ENCODE measurements at places on chromosomes 3 and 15.
A peak's percentile ranks its signal among the peaks of the same experiment; 100 is the strongest.

- no peak for DNase-seq
Measured at GRCh38 chr15:91192690-91193377, 92.8 kb downstream of the SV2B start.

DNA sequence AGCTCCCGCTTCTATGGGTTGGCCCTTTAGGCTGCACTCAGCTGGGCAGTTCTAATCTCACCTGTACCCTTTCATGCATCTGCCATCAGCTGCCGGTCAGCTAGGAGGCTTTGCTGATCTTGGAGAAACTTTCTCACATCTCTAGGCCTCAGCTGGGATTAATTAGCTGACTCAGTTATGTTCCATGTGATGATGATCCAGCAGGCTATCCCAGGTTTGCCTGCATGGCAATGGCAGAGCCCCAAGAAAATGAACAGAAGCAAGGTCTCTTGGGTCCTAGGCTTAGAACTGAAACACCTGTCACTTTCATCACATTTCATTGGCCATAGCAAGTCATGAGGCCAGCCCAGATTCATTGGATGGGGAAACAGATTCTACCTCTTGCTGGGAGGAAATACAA, 304.6 kb upstream of the TBC1D5 start:
- no peak for DNase-seq

DNA sequence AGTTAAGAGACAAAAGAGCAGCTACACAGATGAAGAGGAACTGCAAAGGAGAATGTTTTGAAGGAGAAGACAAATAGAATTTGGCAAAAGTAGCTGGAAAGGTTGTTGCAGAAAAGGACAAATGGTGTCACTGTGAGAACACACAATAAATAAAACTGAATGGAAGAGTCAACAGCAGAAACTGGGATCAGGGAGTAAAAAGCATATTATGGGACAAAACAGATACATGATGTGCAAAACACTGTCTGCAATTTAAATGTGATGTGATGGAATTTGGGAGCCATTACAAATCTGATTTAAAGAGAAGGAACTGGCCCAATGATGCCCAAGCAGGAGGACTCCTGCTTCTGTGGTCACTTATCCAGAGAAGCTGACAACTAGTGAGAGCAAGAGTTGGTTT, 46.1 kb downstream of the CD47 start:
- no peak for DNase-seq

DNA sequence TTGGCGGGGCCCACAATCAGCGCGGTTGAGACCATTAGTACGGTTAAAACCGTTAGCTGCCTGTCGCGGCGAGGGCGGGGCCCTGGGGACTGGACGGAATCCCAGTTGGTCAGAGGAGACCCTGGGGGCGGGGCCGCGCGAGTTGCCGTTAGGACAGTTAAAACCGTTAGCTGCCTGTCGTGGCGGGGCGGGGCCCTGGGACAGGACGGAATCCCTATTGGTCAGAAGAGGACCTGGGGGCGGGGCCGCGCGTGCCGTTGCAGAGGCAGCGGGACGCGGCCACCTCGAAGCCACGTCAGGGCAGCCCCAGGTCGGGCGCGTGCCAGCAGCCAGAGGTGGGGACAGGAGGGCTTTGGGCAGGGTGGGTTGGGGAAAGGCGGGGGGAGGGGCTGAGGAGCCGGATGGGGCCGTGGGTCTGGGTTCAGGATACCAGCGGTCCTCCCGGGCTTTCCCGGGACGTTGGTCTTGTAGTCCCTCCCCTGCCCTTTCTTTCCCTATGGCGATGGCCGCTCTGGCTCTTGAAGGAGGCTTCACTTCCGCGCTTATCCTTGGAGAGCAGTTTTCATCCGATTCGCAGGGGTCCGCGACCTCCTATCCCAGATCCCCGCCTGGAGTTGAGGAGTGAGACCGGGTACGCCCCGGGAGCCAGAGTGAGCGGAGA, 28.0 kb downstream of the KLHDC8B start:
- peak; percentile 90 for DNase-seq

GRCh38 chr3:54344601-54345231, 222.4 kb downstream of the CACNA2D3 start:
- no peak for DNase-seq

DNA sequence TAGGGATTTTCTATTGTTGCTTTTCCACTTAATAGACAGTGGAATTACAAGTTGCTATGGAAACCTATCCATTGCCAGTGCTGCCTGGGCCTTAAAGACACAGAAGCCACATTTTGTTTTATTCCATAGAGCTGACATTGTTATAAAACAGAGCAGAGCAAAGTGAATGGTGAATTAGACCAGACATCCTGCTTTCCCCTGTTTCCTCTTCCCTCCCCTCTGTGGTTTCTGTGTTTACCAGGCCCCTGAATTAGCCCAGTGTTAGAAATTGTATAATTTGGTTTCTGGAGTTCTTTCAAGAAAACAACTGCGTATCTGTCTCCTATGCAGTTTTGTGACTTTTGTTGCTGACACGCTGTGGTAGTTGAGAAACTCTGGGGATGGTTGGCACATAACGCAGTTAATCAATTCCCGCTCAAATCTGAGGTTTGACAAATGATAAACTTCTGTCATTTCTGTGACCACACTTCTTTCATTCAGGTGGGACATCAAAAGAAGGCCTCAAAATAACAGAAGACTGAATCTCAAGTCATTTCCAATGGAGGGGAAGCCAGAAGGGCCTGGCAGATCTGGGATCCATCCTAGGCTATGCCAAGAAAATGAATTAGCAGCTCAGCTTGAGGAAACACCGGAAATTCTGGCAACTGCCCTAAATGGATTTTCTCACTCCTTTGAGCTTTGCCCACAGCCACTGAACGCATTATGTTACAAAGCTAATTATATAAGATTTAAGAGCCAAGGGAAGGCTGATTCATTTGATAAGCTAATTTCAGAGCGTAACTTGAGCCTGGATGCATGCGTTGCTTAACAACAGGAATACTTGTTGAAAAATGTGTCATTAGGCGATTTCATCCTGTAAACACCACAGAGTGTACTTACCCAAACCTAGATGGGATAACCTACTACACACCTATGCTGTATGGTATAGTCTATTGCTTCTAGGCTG, 46.9 kb downstream of the NR1D2 start:
- DNase-seq: peak; percentile 91

DNA sequence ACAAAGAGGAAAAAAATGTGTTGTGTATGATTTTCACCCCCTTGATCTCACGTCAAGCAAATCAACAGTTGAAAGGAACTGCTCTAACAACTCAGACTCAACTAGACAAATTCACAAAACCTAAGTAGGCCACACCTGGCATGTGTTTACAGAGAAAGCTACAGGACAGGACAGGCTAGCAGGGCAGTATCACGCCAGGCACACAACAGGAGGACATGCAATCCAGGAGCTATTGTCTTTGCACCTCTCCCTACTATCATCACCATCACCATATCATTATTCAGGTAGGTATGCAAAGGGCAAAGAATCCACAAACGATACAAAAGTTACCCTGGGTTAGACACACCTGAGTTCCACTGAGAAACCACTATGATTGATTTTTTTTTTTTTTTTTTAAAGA, 86.4 kb downstream of the TBL1XR1 start:
- no peak for DNase-seq

GRCh38 chr3:172824229-172824628, 73.7 kb downstream of the ECT2 start:
- DNase-seq: no peak

- DNase-seq: no peak
Measured at GRCh38 chr15:75836959-75837334, 6.3 kb upstream of the UBE2Q2 start.

GRCh38 chr15:86743283-86743903, 663.7 kb downstream of the AGBL1 start:
- peak; percentile 37 for DNase-seq

GRCh38 chr3:6062261-6063187, 798.4 kb upstream of the GRM7 start:
- DNase-seq: no peak

- no peak for DNase-seq
Measured at GRCh38 chr3:181880331-181880730, 168.6 kb downstream of the SOX2 start.

Data from umbilical cord (tissue), 2 donors.